ENCODE measurements at places on chromosomes 3 and 15.

DNA sequence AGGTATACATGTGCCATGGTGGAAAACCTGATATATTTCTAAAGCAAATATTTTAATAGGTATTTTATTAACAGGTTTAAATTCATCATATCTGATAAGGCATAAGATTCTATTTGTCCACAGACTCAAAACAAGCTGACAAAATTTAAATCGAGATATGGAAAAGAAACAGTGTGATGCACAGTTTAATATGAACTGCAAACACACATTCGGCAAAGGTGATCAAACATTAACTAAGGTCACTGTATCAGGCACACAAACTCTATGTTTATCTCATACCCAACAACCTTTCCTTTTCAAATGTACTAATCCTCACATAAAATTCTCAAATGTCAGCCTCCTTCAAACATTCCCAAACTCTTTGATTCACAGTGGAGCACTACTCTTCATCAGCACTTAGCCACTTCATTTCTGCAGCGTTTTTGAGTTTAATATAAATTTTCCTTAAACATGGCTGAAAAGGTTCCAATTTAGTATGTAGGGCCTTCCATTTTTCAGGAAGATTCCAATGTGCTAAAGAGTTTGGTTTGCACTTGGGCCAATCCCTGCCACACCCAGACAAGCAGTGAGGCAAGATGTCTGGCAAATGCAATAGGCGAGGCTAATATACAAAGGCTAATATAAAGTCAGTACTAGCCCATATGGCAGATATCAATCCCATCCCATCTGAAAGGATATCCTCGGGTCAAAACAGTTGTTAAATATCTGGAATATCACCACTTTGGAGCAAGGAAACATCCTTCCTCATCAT, 84.6 kb downstream of the GBE1 start:
- no peak for DNase-seq

DNA sequence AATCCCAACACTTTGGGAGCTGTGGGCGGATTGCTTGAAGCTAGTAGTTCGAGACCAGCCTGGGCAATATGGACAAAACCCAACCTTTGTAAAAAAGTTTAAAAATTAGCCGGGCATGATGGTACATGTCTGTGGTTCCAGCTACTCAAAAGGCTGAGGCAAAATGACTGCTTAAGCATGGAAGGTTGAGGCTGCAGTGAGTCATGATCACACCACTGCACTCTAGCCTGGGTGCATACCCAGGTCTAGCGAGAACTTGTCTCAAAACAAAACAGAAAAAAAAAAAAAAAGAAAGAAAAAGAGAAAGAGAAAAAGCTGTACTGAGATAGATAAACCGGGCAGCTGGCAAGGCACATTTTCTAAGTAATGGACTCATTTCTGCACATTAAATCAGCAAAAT, 10.6 kb downstream of the ARPP19 start:
- no peak for DNase-seq

DNA sequence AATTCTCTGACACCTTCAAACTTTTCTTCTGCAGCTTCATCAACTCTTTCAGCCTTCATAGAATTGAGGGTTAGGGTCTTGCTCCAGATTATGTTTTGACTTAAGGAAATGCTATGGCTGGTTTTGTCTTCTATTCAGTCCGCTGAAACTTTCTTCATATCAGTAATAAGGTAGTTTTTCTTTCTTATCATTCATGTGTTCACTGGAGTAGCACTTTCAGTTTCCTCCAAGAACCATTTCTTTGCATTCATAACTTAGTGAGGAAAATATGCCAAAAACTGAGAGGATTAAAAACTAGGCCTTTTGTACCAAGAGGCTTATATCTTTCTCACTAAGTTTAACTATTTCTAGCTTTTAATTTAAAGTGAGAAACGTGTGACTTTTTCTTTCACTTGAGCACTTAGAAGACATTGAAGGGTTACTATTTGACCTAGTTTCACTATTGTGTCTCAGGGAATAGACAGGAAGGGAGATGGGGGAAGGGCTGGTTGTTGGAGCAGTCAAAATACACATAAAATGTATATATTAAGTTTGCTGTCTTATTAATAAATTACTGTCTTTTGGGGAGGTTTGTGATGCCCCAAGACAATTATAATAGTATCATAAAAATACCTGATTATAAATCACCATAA, 1110.1 kb downstream of the TBL1XR1 start:
- DNase-seq, result no peak

GRCh38 chr3:140843656-140844055, 98.0 kb upstream of the SLC25A36 start:
- DNase-seq, result no peak

DNA sequence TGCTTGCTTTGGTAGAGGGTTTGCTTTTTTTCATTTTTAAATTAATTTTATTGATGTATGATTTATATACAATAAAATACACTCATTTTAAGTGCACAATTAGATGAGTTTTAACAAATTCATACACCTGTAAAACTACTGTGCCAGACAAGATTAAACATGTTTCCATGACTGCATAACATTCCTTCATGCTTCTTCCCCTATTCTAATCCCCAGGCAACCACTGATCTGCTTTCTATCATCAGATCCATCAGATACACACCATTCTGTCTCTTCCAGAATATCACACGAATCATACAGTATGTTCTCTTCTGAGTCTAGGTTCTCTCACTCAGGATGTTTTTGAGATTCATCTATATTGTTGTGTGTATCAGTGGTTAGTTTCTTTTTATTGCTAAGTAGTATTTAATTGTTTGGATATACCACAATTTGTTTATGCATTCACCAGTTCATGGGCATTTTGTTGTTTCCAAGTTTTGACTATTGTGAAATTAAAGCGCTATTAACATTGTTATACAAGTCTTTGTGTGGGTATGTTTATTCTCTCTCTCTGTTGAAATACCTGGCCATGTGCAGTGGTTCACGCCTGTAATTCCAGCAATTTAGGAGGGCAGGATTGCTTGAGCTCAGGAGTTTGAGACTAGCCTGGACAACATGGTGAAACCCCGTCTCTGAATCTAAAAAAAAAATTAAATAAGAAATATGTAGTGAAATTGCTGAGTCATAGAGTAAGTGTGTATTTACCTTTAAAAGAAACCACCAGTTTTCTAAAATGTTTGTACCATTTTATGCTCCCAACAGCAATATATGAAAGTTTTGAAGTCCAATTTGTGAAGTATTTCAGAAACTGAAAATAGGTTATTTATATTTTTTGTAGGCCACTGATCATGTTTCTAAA, 7.0 kb upstream of the TFG start:
- DNase-seq, result no peak

- no peak for DNase-seq
Observed at GRCh38 chr3:42473083-42473932, 29.1 kb upstream of the VIPR1 start.

- no peak for DNase-seq
Observed at GRCh38 chr3:38307599-38307998, 25.5 kb downstream of the SLC22A14 start.

DNA sequence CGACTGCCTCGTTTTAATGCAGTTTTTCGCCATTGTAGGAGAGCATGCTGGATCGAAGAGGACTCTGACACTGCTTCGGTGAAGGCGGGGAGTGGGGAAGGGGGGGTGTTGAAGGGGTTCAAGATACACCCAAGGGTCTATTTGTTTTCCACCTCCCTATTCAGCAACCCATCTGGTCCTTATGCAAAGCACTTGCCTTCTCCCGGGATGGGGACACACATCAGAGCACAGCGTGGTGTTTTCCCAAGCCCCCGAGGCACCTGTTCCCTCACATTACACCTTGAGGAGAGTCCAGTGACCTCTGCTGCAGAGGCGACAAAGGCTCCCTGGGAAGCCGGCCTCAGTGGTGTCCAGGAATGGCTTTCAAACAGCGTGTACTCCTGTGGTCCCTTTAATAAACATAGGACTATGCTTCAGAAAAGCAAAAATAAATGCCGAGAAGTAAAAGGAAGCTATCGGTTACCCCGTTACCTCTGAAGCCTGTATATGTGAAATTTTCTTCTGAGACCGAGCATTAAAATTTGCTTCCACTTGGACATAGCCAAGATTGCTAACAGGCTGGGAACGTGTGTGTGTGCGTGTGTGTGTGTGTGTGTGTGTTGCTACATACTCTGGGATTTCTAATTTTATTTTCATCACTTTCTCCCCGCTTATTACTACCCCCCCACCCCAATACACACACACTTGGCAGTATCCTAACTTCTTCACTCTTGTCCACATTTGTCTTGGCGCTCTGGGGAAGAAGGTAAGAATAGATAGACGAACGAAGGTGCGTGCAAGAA, 53.2 kb downstream of the CCDC54 start:
- DNase-seq, result peak; percentile 18

DNA sequence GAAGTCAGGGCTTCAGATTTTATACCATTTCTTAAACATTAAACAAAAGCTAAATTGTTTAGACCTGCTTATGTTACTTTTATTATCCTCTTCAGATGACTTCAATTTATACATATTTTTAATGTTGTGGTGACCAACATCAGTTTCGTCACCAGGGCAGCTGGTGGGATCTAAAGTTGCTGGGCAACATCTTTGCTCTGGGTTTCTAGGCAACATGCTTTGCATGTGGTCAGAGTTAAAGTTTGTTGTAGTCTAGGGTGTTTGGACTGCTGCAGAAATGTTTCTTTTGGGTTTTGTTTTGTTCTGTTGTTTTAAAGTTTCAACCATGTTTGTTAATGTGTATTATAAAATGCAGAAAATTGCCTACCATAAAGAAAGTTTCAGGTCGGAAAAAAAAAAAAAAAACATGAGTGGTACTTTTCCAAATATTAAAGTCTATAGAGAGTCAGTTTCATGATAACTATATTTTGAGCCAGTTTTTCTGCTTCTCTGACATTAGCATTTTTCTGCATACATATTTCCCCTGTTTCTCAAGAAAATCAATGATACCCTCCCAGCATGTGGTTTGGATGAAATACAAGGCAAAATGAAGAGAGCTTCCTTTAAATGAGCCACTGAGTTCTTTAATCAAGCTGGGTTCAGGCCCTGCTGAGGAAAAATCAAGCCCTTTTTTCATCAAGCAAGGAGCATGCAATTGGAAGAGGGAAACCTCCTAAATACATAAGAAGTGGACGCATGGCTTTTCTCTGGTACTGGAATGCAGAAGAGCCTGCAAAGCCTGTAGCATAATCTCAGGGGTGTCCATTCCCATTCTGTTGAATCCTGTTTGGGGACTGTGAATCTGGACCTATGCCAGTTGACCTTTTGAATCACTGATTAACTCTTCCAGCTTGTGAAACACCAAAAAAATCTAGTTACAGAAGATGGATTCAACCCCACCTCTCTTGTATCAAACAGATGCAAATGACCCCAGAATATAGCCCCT, 35.0 kb upstream of the VGLL3 start:
- DNase-seq, result no peak

- DNase-seq, result no peak
Observed at GRCh38 chr15:51030649-51031316, 63.9 kb downstream of the TNFAIP8L3 start.

- no peak for DNase-seq
Observed at GRCh38 chr3:99839613-99840012, 22.0 kb downstream of the CMSS1 start.

DNA sequence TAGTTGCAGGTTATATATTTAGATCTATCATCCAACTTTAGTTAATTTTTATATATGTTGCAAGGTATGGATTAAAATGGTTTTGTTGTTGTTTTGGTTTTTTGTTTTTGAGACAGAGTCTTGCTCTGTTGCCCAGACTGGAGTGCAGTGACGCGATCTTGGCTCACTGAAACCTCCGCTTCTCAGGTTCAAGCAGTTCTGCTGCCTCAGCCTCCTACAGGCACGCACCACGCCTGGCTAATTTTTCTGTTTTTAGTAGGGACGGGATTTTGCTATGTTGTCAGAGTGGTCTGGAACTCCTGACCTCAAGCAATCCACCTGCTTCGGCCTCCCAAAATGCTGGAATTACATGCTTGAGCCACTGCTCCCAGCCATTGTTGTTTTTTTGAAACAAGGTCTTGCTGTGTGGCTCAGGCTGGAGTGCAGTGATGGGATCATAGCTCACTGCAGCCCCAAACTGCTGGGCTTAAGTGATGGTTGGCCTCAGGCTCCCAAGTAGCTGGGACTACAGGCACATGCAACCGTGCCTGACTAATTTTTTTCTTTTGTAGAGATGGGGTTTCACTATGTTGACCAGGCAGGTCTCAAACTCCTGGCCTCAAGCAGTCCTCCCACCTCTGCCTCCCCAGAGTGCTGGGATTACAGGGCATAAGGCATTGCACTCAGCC, 92.0 kb downstream of the ZNF609 start:
- no peak for DNase-seq

- peak; percentile 56 for DNase-seq
Observed at GRCh38 chr15:42549032-42549491, 424 bp downstream of the HAUS2 start.

DNA sequence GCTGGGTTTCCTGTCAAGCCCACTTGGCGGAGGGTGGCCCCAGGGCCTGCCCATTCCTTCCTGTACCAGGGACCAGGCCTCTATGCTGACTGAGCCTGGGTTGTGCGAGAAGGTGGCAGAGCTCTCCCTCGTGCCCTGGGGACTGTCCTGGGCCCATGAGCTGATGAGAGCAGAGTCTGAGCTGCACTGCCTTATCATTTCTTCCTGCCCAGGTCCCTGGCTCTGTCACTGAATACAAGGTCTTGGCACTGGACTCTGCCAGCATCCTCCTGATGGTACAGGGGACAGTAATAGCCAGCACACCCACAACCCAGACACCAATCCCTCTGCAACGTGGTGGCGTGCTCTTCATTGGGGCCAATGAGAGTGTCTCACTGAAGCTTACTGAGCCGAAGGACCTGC, 7.5 kb downstream of the MPI start:
- no peak for DNase-seq

- peak; percentile 80 for DNase-seq
Observed at GRCh38 chr3:49869525-49870126, at the start of gene CAMKV. Gene CAMKV (minus strand): TSS chr3:49869906. CDS start chr3:49862388, 7,518 bp downstream.

- DNase-seq, result no peak
Observed at GRCh38 chr15:49692514-49693090, 71.8 kb downstream of the DTWD1 start.

DNA sequence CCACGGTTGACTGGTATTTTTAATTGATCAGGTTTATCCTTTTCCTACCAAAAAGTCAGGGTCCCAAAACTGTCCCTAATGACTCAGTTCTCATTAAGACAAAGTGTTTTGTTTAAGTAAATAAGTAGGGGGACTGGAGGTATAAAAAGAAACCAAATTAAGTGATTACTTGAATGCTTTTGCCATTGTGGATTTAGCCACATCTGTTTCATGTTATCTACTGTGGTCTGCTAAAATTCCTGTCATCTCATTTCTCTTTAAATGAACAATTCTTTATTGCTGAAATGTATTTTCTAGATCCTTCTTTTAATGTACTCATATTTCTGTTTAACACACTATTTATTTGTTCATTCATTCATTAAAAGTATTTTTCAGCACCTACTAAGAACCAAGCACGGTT, 625.9 kb upstream of the ADAMTS9 start:
- no peak for DNase-seq

GRCh38 chr3:186653984-186654383, 11.8 kb upstream of the HRG start:
- peak; percentile 74 for DNase-seq

DNA sequence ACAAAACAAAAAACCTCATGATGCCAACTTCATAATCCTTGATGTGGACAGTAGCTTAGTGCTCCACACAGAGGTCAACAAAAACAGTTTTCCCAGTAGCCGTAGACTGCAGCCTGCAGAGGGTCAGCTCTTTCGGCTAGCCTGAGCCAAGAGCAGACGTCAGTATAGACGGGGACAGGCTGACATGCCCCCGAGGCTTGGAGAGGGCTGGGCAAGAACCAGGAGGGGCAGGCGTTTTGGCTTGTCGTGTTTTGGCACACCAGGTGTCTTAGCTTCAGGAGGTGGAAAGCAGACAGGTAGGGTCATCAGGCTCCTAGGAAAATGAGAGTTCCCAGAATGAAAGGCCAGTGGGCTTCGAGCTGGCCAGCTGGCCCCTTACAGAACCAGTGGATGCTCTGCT, 21.8 kb downstream of the CAND2 start:
- no peak for DNase-seq

Data from GM23338 (cell line).